ENCODE measurements at places on chromosomes 7 and 10.

DNA sequence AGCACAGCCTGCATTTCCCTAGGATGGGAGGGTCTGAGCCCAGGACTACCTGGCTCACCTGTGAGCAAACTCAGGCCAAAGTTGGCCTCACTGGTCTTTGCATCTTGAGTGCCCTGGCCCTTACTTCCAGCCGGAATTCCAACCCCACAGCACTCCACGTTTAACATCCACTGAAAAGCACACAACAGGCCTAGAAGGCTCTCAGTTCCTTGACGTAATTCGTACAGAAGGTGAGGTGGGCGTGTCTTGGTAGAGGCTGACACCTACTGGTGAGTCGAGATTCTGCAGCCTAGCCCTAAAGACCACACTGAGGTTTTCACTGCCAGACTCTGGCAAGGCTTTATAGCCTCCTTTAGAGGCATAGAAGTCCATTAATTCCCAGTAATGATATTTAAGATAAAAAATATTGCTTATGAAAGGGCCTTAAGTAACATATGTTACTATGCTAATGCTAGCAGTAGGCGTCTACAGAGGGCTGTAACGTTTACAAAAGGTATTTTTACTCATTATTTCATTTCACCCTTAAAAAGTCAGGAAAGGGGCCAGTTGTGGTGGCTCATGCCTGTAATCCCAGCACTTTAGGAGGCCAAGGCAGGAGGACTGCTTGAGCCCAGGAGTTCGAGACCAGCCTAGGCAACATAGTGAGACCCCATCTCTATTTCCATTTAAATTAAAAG is 95.8 kb downstream of the HIP1 start:
- peak; percentile 64 for DNase-seq

DNA sequence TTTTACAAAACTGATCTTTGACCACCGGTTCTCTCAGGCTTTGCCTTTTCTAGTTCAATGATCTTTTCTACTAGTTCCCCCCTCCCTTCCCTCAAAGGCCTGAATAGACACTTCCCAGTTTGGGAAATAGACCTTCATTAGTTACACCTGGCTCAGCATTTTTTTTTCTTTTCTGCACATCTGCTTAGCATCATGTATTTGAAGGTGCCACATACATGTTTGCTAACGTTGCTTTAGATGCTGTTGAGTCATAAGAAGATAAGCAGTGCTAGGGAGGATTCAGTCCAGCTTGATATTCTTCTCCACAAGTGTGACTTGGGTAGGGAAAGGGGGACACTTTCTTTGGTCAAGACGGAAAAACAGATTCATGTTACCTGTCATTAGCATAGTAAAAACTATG is 78.3 kb downstream of the BICC1 start:
- no peak for DNase-seq

GRCh38 chr10:88113232-88113631 is 249.8 kb downstream of the PTEN start:
- DNase-seq, result no peak

DNA sequence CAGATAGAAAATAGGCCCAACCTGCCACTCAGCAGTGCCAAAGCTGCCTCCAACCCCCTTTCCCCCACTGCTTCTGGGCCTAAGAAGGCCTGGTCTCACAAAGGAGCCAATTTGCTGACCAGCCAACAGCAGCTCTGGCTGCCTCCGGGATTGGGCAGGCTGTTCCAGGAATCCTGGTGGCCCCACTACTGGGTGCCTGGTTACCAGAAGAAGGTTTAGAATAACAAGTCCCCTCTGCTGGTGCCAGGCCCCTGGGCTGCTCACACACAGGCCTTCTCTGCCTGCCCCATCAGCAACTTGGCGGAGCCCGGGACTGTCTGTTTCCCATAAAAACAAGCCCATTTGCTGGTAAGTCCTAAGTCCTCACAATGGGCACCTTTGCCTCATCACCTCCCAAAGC is 1.2 kb downstream of the PHKG1 start:
- DNase-seq, result no peak

GRCh38 chr7:22776964-22777363 is 45.7 kb downstream of the TOMM7 start:
- no peak for DNase-seq

- DNase-seq, result no peak
These were observed 90.9 kb downstream of the MTERF1 start for GRCh38 chr7:91789558-91789957.

- DNase-seq, result no peak
These were observed 112.8 kb upstream of the CREB5 start for GRCh38 chr7:28299556-28299955.

DNA sequence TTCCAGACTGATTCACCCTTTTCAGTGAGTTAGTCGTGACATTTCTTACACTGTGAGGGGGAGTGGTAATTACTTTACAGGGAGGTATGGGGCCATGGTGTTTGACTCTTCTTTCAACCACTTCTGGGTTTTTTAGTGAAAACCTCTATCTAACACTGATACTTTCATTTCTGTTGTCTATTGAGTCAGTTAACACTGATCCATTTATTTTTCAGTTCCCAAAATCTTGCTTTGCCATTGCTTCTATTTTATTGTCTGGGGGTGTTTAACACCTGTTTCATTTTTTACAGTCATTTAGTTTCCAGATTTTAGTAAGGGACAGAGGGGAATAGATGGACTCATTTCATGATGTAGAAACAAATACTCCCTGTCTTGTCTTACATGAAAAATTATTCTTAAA is 61.5 kb downstream of the HELLS start:
- no peak for DNase-seq
